EL (cell line): ENCODE measurements at places on chromosomes 3 and 15.

DNA sequence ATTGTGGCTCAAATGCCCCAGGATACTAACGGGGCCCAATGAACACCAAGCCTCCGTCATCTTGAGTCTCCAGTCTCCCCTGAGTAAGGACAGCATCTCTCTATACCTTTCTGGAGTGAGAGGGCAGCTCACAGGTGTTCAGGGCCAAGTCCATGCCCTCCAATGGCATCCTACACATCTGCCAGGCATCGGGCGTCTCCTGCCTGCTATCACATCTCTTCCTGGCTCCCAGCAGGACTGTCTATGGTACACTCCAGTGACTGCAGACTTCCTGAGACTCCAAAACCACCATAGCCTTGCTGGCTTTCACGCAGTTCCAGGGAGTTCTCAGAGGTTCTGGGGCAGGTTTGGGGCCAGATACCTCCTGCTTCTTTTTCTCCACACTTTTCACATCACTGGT is 28.3 kb downstream of the CX3CR1 start:
- no peak for DNase-seq

DNA sequence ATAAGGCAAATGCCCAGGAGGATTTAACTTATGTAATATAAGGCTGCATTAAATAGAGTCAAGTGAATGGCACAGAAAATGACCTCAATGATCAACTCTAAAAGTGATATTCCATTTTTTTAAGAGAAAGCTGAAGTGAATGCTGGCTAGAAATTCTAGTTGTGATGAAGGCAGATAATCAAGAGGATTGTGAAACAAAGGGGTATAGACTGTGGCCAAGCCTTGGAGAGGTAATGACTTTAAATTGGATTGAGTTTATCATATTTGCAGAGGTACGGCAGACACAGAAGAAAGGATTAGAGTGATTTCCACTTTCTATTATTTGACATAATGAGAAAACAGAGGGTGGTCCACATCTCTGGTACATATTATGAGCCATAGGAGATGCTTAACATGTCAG is 269.2 kb downstream of the MECOM start:
- DNase-seq, result no peak

- DNase-seq, result no peak
These were observed 4.2 kb downstream of the MAPKBP1 start for GRCh38 chr15:41778521-41778920.

GRCh38 chr3:188259596-188259995 is 105.6 kb downstream of the LPP start:
- DNase-seq, result no peak

DNA sequence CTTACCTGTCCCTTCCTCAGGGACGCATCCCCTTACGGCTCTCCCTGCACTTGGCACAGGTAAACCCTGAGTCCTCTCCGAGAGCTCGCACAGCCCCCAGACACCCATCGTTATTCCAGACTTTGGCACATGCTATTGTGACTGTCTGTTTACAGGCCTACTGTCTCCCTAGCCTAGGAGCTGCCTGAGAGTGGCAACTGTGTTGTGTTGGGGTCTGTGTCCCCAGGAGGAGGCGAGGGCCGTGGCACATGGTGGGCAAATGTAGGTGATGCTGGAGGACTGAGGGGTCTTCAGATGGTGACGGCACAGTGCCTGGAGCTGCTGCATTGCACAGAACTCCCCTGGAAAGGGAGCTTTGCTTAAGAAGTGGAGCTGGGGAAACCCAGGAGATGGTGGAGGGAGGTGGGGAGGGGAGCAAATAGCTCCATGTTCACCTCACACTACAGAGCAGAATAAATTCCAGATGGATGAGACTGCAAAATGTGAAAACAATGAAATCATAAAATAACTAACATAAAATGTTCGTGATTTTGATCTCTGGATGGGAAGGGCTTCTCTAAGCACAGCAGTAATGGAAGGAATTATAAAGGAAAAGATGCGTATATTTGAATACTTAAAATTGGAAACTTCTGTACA is 96.5 kb downstream of the SMAD6 start:
- peak; percentile 87 for DNase-seq

- DNase-seq, result peak; percentile 79
These were observed at the start of gene ACVR2B for GRCh38 chr3:38453075-38453912. Gene ACVR2B (plus strand): TSS chr3:38453890. CDS start chr3:38454323, 433 bp downstream.

DNA sequence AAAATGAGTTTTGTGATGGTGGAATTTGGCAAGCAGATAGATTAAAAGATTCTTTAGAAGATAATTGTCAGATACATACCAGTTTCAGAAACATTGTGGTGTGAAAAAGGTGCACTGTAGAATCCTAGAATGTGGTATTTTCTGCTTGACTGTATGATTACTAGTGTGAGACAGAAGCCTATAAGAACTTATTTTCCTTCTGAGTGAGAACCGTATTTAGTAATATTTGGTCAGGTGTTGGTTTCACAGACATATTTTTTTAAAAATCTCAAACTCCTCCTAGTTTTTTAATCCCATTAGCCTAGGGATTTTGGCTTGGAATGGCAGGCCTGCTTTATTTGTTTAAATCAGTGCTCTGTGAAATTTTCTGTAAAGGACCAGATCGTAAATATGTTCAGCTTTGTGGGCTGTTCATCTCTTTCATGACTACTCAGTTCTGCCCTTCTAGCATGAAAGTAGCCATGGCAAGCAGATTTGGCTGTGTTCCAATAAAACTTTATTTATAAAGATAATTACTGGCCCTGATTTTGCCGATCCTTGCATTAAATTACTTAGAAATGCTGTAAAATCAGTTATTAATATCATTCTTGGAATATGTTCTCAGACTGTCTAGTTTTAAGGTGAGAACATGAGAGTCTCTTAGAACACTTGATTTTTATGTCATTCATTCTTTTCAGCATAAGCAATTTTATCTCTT is 205.1 kb downstream of the ITPR1 start:
- DNase-seq, result no peak

- no peak for DNase-seq
These were observed 3.3 kb upstream of the GMNC start for GRCh38 chr3:190865828-190866227.

- no peak for DNase-seq
These were observed 89.9 kb upstream of the TSPAN3 start for GRCh38 chr15:77160562-77161478.

GRCh38 chr3:144127014-144127413 is 155.4 kb downstream of the DIPK2A start:
- DNase-seq, result no peak

GRCh38 chr3:46888705-46889104 is 11.2 kb downstream of the PTH1R start:
- no peak for DNase-seq

- no peak for DNase-seq
These were observed 155.8 kb upstream of the GADL1 start for GRCh38 chr3:31050296-31050695.
